Fibroblast of skin of scalp (primary cell): ENCODE measurements at places on chromosomes 1 and 21.
A peak's percentile ranks its signal among the peaks of the same experiment; 100 is the strongest.

DNA sequence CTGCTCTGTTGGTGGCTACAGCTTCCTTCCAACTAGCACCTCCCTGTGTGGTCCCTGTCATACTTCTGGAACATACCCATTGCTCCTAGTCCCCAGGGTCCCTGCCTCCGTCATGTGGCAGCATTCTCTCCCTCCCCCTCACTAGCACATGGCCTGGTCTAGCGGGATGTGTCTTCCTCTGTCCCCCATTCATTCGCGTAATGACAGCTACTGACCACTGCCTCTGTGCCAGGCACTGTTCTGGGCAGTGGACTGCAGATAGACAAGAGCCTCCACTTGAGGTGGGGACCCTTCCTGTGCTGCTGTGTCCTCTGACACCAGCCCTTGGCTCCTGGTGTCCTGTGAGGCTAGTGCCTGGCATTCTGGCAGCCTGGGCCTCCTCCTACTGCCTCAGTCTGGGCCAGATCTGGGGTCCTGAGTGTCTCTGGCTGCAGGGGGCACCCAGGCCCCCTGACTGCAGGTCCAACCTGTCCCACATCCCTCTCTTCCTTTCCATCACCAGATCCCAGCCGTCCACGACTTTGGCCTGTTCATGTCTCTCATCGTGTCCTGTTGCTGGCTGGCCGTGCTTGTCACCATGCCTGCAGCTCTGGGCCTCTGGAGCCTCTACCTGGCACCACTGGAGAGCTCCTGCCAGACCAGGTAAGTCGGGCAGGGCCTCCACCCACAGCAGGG is 38.1 kb downstream of the DISP3 start:
- no peak for DNase-seq

- DNase-seq, result no peak
These were observed 141.0 kb downstream of the PBX1 start for GRCh38 chr1:164699815-164700491.

- DNase-seq, result no peak
These were observed 20.1 kb downstream of the BCAS2 start for GRCh38 chr1:114561333-114561732.

DNA sequence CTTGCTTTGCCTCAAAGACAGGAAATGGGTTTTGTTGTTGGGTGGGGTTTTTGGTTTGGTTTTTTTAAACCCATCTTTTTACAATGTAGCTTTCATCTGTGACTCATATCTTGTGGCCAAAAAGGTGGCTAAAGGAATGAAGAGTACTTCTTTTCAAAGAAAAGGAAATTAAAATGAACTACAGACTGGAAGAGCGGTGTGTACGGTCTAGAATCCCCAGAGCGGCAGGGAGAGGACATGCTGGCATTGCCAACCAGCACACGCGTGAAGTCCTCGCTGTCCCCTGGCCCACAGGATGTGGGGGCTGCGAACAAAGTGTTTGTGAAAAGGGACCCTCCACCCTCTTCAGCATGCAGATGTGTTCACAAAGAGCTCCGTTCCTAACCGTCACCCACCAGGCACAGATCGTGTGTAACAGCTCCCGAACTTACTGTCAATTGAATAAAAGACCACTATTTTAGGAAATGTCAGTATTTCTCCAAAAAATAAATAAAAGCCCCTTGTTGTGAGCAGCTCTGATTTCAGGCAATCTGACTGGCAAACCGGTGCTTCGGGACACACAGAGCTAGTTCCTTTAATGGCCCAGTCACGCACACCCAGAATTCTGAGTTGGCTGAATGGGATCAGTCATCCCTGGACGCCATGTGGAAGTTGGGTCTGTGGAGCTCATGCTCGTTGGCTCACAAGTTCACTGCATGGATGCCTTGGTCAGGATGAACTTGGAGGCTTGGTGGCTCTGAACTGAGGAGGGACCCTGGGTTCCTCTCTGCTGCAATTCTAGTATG is 602.9 kb downstream of the NPHP4 start:
- no peak for DNase-seq

- DNase-seq, result no peak
These were observed 26.6 kb downstream of the PAFAH2 start for GRCh38 chr1:25971066-25971810.

DNA sequence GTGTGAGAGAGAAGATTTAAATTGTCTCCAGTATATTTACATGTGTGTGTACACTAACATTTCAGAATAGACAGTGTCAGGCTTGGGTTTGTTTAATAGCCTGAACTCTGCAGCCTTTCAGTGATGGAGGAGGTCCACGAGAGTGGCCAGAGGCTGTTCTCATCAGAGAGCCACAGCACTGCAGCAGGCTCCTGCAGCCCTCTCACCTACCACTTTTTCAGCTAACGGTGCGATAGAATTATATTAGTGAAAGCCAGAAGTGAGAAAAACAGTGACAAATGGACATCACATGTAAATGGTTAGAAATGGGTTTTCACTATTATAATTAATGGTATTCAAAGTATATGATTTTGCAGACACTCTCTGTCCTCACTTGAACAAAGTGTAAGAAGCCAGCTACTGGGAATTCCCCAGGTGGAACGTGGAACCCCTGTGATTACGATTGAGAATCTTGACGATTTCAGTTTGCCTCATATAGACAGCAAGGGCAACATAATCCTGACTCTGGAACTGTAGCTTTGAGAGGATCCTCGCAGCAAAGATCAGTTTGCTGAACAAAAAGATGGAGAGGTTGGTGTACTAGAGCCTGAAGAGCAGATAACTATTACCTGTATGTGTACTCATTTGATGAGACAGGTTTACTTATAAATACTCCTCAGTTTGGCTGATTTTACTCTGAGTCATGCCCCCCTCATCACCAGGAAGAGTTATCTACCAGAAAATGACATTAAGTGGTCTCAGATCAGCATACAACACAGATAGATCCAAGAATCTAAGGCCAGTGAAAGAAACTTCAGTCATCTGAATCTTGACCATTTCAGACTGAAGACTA is 31.4 kb downstream of the IFI16 start:
- DNase-seq, result no peak

- peak; percentile 41 for DNase-seq
These were observed 73.1 kb upstream of the GJB5 start for GRCh38 chr1:34681480-34682451.

GRCh38 chr1:53536606-53537005 is 77.4 kb downstream of the DMRTB1 start:
- no peak for DNase-seq

GRCh38 chr1:48107516-48107915 is 110.3 kb upstream of the TRABD2B start:
- no peak for DNase-seq

DNA sequence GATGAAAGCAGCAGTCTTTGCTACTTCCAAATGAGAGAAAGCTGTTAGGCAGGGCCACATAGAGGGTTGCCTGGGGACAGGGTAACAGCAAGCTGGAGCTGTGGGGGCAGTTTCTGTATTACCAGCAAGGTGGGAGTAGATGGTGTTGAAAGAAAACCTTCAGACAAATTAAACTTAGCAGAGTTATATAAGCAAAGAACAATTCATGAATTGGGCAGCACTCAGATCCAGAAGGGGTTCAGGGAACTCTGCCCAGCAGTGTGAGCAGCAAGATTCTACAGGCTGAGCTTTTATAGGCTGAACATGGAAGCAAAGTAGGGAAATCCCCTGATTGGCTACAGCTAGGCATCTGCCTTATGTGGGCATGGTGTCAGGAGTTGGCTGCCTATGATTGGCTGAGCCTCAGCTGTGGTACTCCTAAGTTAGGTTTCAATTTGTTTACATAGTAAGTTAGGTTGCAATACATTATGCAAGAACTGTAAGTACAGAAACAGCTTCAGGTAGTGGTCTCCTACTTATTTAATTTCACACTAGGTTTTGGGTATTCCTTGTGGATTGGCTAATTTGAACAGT is 64.1 kb upstream of the TMPRSS2 start:
- no peak for DNase-seq

- DNase-seq, result no peak
These were observed 36.6 kb upstream of the LCE5A start for GRCh38 chr1:152473887-152474537.
